ENCODE measurements at places on chromosomes 2 and 18.

DNA sequence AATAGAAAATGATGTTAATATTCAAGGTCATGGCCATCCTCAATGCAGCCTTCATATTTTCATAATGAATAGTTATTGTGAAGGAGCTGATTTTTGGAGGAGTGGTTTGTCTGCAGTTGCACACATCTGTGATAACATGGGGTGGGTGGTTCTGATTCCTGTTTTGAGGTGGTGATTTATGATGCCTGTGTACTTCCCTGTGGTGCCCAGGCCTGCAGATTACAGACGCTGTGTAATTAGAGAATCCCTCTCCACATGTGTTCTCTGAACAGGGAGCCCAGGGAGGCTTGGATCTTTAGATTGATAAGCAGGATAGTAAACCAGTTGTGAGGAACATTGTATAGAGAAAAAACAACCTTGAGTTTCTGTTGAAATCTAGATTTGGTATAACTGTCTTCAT lies 117.5 kb downstream of the AGAP1 start:
- no peak for DNase-seq

- no peak for DNase-seq
These were observed 16.6 kb upstream of the APCDD1 start for GRCh38 chr18:10437837-10438236.

DNA sequence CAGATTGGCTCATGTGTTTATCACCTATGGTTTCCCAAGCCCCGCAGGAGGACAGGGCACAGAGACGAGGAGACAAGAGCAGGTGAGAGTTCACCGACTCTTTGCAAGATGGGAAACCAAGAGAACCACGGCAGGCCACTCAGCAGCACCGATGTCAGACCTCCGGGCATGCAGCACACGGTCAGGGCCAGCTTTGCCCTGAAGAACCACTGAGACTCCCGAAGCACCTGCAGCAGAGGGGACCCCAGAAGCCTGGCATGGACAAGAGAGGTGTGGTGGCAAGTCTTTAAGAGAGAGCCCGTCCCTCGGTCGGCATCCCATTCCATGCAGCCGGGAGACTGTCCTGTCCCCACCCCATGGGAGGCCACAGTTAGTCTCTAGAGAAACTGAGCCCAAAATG lies 36.6 kb upstream of the TAF1B start:
- no peak for DNase-seq

DNA sequence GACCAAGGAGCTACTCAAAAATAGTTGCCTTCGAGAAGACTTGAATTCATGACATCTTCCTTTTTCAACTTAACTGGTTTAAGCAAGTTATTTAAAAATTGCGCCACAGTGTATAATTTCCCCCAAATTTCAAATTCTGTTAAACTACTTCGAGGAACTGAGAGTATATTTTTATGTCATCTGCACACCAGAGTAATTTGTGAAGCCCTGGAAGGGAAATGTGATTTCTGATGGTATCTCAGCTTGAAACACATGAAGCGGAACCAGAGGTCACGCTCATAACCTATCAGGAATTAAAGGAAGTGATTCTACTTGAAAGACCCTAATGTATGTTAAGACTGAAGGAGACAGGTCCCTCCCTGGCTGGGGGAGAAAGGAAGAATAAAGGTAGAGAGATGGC lies 33.9 kb upstream of the DARS1 start:
- DNase-seq, result no peak

- DNase-seq, result no peak
These were observed 95.7 kb downstream of the RND3 start for GRCh38 chr2:150391779-150392178.

DNA sequence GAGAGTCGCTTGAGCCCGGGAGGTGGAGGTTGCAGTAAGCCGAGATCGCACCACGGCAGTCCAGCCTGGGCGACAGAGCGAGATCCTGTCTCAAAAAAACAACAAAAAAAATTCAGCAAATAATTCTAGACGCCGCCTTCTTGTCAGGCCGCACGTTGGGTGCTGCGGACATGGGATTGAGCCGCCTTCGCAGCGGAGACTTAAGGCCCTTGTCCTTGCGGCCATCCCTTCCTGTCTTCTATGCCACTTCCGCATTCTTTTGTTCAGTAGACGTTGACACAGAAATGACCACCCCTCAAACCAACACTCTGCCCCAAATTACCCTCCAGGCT lies 15.8 kb downstream of the PTPN18 start:
- DNase-seq, result no peak

GRCh38 chr2:134766583-134766982 lies 47.8 kb upstream of the TMEM163 start:
- DNase-seq, result no peak

DNA sequence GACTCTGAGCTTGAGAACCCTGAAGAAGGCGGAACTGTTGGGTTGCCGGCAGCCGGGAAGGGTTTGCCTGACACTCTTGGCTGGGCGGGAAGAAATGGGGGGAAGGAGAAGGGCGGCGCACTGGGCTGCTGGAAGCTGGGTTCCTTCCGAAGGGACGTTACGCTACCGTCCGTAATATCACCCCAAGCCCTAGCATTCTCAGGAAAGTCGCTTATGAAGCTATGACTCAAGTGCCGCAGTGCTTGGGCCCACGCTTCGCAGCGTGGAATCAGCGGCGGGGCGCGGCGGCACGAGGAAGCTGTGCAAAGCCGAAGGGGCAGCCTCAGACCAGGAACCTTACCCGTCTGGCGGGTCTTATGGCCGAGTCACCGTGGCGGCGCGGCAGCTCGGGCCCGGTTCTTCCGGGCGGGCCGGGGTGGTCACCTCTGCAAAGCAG lies 50.2 kb upstream of the SIGLEC15 start:
- no peak for DNase-seq

GRCh38 chr2:33139949-33140348 lies 193.2 kb downstream of the LTBP1 start:
- no peak for DNase-seq

GRCh38 chr2:203830304-203831055 lies 37.1 kb upstream of the CTLA4 start:
- no peak for DNase-seq

- DNase-seq, result no peak
These were observed 260.2 kb downstream of the INSIG2 start for GRCh38 chr2:118348380-118349034.

GRCh38 chr2:239230318-239231052 lies 170.3 kb downstream of the HDAC4 start:
- DNase-seq, result no peak

DNA sequence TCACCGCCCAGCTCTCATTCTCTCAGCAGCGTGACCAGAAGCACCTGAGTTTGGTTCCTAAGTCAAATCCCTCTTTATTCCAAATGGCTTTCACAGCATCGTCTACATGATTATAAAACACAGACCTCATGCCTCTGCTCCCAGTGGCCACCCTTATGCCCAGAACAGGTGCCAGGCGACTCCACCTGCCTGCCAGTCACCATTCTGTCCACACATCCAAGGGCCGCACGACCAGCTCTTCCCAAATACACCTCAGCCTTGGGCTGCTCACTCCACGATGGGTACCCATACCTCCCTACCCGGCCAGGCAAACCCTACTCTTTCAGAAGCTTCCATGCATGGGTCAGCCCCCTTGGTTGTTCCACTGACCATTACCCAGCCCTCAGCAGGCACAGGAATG lies 851.6 kb upstream of the SALL3 start:
- no peak for DNase-seq

DNA sequence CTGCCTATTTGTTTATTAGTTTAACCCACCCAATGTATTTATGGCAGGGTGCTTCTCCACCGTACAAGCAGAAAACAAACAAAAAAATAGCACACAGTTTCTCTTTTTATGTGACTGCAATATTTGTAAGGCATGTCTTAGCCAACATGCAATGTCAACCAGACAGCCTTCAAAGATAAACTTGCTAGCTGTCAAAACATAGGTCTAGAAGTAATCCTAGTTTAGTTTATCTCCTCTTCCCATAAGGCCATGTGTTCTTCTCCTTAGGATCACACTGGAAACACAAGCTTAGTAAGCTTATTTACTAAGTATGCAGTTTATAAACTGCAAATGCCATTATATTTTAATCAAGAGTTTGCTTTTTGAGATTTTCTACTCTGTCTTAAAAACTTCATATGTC lies 75.6 kb downstream of the LDAH start:
- DNase-seq, result no peak

- no peak for DNase-seq
These were observed 46.8 kb upstream of the MBOAT2 start for GRCh38 chr2:9050122-9050809.

- no peak for DNase-seq
These were observed 52.2 kb downstream of the TMX3 start for GRCh38 chr18:68662754-68663153.

DNA sequence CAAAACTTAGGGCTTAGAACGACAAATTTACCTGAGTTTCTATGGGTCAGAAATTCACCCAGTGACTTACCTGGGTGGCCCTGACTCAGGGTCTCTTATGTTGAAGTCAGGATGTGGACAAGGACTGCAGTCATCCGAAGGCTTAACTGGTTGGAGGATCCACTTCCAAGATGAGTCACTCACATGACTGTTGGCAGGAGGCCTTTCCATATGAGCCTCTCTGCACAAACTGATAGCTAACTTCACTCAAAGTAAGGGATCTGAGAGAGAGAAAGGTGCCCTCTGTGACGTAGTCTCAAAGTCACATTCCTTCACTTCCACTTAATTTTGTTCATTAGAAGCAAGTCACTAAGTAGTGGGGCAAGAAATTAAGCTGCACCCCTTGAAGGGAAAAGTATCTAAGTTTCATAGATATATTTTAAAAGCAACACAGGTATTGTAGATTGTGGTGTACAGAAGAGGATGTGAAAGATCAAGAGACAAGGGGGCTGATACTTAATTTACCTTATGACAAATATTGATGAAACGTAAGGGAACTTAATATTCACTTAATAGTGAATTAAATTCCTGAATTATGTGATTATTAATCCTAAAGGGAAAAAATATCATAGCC lies 48.4 kb downstream of the TANK start:
- peak; percentile 66 for DNase-seq

DNA sequence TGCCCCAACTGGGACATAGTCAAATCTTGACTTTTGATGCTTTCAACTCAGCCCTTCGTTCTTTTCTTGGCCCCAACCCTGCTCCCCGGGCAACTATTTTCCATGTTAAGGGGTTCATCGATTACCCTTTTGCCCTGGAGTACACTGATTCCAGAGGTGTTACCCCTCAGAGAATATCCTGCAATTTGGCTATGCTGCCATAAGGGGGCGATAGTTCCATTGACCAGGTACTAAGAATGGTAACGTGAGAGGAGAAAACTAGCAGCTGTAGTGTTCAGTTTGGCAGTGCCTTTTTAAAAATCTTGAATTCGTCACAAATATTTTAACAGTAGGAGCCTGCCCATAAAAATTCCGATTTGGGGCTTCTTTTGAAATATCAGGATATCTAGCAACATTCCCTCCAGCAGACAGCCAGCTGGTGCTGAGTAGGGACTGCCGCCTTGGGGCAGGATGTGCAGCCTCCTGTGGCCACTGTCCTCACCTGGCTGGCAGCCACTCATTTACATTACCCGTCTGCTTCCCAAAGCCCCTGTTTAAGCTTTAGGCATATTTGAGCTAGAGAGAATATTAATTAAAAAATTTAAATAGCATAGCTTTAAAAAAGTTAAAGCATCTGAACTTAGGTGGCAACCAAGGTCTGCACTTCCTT lies 146.3 kb upstream of the SKOR2 start:
- DNase-seq, result no peak

DNA sequence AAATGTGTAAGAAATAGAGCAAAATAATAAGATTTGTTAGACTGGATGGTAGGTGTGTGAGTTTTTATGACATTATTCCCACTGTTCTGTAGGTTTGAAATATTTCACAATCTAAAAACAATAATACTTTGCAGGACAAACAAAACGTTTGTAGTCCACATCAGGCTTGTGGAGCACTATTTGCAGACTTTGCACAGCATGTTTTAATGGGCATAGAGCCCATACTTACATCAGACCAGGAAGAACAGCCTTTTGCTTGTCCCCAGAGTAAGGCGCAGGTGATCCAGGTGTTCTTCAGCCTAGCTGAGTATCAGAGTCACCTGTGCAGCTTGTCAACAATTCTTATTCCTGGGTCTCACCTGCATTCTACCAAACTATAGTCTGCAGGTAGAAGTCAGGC lies 9.1 kb upstream of the STK39 start:
- no peak for DNase-seq

DNA sequence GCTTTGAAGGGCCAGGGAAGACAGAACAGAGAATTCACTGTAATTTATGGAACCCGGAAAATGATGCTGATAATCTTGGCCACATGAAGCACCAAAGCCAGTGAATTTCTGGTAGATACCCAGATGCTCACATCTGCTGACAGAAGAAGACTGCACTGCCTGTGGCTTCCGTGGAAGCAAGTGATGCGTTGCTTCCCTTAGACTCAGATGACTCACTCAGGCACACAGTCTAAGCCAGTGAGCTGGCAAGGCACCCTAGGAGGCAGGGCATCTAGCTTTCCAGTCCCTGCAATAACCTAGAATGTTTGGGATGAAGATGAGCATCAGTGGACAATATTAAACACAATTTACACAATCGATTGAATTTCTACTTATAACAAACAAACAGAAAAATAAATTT lies 284.7 kb downstream of the CMPK2 start:
- DNase-seq, result peak; percentile 7

DNA sequence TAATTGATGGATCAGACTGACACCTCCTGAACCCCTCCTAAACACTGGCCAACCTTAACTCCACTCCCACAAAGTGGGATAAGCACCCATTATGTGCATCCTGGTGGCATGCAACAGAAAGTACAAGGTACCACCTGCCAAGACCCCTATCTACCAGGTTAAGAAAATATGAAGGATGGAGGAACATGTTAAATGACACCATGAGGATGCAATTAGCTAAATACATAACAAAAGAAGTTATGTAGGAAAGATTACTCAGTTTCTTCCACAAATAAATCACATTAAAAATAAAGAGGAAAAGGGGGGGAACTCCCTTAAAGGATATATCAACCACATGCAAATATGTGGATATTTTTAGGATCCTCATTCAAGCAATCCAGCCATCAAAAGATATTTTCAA lies 12.6 kb downstream of the CTAGE1 start:
- DNase-seq, result no peak

DNA sequence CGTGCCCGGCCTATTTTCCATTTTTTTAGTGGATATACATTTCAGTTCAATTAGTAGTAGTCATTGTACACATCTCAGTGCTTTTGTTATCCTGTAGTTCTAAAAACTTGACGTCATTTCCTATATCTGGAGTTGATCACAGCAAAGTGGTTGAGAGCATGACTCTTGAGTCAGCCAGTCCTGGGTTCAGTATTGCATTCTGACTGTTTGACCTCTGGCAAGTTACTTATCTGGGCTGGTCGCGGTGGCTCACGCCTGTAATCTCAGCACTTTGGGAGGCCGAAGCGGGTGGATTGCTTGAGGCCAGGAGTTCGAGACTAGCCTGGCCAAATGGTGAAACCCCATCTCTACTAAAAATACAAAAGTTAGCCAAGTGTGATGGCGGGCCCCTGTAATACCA lies 50.4 kb upstream of the PPM1B start:
- no peak for DNase-seq

DNA sequence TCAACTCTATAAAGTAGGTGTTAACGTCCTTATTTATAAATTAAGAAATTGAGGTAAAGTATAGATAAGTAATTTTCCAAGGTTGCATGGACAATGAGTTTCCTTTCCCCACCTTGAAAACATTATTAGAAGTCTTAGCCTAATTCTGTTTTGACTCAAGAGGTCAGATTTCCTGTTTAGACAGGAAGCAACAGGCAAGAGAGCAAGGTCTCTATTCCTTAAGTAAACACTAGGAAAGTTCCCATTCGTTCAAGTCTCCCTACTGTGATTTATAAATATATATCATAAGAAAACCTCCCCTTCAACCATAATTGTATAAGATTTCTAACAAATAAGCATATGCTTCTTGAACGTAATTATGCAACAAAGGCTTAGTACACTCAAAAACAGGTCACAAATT lies 40.3 kb downstream of the CLASP1 start:
- no peak for DNase-seq
